ENCODE measurements at places on chromosomes 7 and 10.

- no peak for DNase-seq
These were observed 97.7 kb downstream of the WDR37 start for GRCh38 chr10:1153805-1154351.

GRCh38 chr7:139848274-139848673 is 19.2 kb downstream of the TBXAS1 start:
- DNase-seq, result no peak

- DNase-seq, result peak; percentile 34
These were observed 470.8 kb downstream of the INHBA start for GRCh38 chr7:41232086-41232485.

DNA sequence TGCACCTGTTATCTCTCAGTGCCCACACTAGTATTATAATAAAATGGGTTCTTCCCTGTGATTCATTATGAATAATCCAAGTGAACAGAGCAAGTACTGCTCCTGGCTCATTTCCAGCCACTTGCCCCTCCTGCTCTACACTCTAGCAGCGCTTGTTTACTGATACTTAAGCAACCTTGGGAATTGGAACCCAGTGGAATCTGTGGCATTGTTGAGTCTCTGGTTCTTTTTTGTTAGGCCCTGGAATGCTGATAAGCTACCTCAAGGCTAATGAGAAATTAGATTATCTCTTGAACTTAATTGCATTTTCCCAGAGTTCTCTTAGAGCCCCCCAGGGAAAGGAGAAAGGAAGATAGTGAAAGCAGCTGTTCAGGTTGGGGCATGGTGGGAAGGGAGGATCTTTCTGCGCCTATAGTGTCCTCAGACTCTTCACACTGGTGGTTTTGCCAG is 34.0 kb downstream of the PRKAR2B start:
- DNase-seq, result peak; percentile 45

DNA sequence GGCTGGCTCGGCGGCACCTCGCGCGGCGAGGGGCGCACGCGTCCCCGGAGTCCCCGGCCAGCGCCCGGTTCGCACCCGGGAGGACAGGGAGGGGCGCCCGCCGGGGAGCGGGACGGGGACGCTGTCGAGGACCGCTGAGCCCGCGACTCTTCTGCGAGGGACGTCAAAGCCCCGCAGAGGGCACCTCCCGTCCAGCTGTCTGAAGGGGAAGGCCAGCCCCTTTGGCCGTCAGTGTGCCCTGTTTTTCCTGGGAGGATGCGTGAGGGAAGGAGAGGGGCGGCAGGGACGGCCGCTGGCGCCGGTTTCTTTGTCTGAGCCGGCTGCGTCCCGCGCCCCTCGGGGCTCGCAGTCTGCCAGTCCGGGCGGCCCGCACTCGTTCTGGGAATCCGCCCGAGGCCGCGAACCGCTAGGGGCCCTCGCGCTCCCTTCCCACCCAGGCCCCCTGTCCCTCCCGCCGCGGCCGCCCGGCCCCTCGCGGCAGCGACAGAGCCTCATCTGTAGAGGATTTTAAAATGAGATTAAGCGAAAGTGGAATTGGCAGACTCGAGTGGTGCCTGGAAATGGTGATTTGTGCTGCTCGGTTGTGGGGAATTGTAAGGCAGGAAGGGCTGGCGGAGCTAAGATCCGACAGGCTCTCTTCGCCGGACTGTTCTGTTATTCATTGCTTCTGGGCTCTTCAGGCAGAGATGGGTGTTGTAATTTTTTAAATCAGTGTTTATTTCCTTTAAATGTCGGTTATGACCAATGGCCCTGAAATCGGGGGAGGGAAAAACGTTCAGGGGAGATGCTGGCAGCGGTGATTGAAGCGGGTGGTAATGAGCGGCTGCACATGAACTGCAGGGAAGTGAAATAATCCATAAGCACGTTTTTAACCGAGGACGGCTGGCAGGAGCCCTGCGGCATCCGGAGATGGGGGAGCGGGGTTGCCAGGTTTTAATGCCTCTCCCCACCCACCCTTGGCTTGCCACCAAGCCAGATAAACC is 618 bp upstream of the RELN start:
- peak; percentile 36 for DNase-seq

GRCh38 chr10:35937546-35937945 is 295.4 kb upstream of the FZD8 start:
- DNase-seq, result no peak

- no peak for DNase-seq
These were observed 14.5 kb upstream of the FRMD4A start for GRCh38 chr10:14345262-14345661.

- DNase-seq, result no peak
These were observed 479.1 kb upstream of the ZMIZ1 start for GRCh38 chr10:78589687-78590086.

DNA sequence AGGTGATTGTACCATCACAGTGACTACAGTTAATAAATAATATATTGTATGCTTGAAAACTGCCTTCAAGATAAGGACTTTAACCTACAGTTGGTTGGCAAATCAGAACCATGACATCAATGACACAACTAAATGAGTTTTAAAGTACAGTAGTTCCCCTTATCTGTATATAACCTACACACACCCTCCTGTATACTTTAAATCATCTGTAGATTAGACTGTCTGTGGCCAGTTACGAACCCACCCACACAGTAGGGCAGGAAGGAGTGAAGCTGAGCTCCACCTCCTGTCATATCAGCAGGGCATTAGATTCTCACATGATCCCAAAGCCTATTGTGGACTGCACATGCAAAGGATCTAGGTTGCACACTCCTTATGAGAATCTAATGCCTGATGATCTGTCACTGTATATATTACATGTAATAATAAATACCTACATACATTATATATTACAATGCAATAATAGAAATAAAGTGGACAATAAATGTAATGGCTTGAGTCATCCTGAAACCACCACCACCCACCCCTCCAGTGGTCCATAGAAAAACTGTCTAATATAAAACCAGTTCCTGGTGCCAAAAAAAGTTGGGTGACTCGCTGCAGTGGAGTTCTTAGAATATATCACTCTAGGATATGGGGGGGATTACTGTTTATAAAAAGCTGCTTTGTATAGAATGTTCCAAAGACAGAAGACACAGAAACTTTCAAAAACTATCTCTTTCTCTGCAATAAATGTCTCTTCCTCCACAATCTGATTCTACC is 5.6 kb downstream of the TPK1 start:
- no peak for DNase-seq

- no peak for DNase-seq
These were observed 120.0 kb downstream of the MALRD1 start for GRCh38 chr10:19168584-19168983.

DNA sequence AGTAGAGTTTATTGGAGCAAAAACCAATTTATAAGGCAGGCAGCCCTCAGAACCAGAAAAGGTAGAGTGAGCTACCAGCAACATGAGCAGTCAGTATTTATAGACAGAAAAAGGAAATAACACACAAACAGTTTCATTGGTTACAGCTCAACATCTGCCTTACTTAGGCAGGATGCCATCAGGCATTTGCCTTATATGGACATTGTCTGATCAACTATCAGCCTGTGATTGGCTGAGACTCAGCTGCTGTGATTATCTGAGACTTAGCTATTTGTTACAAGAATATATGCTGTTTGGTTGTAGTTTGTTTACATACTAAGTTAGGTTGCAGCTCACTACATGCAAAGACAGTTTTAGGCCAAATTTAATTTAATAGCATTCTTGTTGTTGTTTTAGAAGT is 60.4 kb upstream of the CDK1 start:
- no peak for DNase-seq
